ENCODE measurements at places on chromosomes 6 and 20.
A peak's percentile ranks its signal among the peaks of the same experiment; 100 is the strongest.

DNA sequence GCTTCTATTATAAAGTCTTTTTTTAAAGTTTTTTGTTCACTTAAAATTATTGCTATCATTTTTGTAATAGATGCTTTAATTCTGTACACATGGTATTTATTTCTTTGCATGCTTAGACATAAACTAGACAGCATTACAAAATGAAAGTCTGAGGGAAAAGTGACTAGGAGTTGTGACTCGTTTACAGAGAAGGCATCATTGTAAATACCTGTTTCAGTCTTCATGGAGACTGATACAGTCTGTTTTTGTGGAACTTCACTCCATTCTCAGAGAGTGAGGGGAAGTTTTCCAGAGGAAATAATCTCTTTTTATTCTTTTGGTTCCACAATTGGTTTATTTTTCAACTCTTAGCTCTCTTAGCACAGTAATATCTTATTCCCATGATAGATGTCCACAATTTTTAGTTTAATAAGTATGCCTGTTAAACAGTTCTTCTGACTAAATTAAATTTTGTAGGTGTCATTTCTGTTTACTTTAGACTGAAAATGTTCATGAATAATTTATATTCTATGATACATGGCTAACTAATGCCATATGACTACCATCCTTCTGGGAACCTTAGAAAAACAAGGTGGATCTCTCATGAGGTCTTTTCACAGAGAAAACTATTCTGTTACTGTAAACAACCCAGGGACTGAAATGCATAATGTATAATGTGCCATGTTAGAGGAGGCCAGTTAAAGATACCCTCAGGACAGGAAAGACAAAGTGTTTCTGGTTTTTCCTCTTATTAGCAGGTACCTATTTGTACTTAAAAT is 69.2 kb downstream of the MYO6 start:
- no peak for DNase-seq

DNA sequence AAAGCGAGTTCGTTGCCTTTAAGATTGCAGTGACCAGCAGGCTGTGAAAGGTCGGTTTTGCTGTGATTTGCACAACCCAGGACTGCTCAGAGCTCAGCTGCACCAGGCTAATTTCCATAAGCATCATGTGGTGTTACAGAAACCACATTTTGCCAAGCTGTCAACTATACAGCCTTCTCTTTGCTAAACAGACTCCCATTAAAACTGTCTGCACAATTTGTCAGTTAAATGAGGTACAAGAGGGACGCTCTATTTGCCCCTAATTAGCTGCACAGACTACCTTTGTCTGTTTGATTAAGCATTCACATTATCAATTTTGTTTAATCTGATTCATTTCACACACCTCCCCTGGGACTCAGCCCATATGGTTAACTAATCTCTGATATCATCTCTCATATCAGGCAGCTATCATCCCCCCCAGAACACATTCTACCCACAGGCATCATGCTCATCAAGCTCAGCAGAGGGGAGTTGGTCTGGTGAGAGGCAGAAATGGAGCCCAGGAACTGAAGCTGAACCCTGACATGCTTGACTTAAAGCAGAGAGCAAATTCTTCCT is 62.1 kb downstream of the OLIG3 start:
- DNase-seq = no peak

GRCh38 chr20:51480507-51481270 is 61.8 kb downstream of the NFATC2 start:
- DNase-seq = no peak

- no peak for DNase-seq
Observed at GRCh38 chr6:3751077-3751729, at the start of gene PXDC1. PXDC1 (minus strand) TSS chr6:3751713; CDS start chr6:3751531, 182 bp downstream.

- no peak for DNase-seq
Observed at GRCh38 chr6:117907601-117908245, 659 bp downstream of the SLC35F1 start.

DNA sequence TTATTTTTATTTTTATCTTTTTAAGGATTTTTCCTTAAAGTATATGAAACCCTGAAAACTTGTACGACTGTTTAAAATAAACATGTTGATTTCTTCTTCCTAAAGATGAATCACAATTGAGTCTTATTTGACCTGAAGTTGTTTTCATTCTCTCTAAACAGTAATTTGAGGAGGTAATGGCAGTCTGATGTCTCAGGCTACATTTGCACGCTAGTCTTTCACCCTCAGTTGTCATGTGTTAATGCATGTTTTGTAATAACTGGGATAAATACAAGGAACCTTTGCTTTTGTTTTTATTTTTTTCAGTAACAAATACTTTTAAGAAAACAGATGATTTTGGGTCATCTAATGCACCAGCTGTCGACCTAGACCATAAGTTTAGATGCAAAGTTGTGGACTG is 55.2 kb downstream of the SCAND1 start:
- DNase-seq = peak; percentile 69

DNA sequence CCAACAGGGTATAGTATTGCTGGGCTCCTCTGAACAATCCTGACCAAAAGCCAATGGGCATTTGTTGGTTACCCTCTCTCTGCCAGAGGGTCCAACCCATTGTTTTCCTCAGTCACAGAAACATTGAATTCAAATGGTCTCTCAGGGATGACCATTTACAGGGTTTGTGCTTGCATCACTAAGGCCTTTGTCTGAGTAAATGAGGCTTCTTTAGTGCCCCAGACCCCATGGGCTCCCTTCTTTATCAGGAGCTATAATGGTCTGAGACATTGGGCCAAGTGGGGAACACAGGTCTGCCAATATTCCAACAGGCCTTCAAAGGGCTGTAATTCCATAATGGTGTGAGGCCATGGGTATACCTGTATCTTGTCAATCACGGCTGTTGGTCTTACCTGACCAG is 27.1 kb downstream of the GSTA2 start:
- no peak for DNase-seq

DNA sequence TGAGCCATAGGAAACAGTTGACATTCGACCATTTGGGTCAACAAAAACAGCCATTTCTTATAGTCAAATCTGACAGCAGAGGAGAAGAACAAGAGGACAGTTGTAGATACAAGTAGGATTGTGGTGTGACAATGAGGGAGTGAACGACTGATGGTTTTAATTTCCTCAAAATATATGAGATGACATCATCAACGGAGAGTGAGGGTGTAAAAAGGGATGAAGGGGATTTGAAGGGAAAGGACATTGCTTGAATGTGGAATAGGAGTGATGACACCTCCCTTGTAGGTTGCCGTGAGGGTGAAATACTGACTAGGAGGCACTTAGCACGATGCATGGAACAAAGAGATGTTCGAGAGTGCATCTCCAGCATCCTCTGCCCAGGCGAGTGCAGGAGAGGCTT is 499.8 kb upstream of the CHD6 start:
- no peak for DNase-seq

GRCh38 chr6:155272353-155273232 is 8.8 kb downstream of the CLDN20 start:
- no peak for DNase-seq

DNA sequence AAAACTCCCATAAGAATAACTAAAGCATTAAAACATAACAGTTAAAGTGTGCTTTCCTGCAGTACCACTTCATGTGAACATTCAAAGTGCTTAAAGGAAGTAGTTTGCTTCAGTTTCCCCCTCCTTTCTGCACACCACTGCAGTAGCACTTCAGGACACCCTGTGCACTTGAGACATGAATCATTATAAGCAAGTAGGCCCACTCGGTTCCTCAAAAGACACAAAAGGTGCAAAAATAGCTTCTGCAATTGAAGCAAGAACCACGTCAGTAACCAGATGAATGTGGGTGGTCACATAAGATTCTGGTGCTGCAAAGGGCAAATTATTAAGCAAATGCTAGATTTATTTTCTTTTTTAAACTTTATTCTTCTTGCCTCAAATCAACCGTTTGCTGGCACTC is 160.6 kb downstream of the HIVEP2 start:
- no peak for DNase-seq

DNA sequence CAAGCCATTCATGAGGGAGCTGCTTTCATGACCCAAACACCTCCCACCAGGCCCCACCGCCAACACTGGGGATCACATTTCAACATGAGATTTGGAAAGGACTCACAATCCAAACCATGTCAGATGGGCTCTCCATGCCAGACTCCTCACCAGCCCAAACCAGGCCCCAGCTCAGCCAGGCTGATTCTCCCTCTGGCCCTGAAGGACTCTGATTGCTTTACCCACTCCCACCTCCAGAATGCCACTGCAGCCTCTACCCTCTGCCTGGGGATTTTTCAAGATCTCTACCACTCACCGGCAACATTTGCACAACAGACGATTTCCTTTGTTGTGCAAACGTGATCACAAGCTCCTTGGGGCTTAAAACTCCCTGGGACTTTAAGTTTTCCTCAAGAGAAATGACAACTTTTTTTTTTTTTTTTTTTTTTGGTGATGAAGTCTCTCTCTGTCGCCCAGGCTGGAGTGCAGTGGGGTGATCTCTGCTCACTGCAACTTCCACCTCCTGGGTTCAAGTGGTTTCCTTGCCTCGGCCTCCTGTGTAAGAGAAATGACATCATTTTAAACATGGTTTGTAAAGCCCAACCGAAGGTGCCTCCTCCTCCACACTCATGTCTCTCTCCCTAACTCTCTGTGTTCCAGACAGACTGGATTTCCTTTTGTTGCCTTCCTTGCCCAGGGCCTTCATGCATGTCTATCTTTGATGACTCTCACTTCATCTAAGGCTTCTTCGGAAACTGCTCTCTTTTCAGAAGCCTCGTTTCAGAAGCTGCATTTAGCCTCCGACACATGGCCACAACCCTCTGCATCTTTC is 147.0 kb downstream of the CDH26 start:
- no peak for DNase-seq

- DNase-seq = no peak
Observed at GRCh38 chr6:30947231-30947630, 6.5 kb downstream of the MUCL3 start.

DNA sequence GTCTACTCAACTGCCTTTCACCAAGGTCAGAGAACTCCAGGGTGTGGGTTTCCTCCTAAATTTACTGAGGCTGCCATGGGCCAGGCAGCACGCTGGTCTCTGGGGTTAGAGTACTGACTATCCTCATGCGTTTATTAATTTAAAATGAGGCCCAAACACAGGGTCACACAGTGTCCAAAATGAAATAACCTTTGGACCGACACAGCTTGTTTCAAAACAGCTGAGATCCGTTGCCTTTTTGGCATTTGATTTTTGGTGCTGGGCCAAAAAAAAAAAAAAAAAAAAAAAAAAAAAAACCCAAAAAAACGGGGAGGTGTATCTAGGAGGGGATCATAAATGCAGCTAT is 14.6 kb upstream of the TOX2 start:
- no peak for DNase-seq

- DNase-seq = no peak
Observed at GRCh38 chr6:116328528-116328903, 42.2 kb upstream of the DSE start.

GRCh38 chr6:100202417-100203194 is 208.6 kb upstream of the MCHR2 start:
- peak; percentile 87 for DNase-seq
